ENCODE measurements at places on chromosomes 5 and 9.

- DNase-seq = no peak
These were observed 15.2 kb upstream of the OSMR start for GRCh38 chr5:38830521-38831051.

DNA sequence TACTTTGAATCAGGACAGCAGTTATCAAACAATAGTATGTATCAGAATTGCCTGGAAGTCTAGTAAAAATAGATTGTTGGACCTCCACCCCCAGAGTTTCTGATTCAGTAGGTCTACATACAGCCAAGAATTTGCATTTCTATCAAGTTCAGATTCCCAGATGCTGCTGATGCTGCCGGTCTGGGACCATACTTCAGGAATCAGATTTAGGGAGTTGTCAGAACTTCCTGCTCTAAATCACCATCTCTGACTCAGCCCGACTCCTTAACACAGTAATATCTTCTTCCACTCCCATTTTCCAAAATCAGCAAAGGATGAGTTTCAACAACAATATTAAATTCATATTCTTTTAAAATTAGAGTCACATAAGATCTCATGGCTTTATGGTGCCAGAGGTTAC is 227.2 kb upstream of the TMEM161B start:
- no peak for DNase-seq

- DNase-seq = no peak
These were observed 13.9 kb upstream of the RARS1 start for GRCh38 chr5:168472329-168472728.

- no peak for DNase-seq
These were observed 4.5 kb downstream of the ROR2 start for GRCh38 chr9:91945277-91946085.

GRCh38 chr5:34494111-34494755 is 161.9 kb upstream of the RAI14 start:
- DNase-seq = no peak

DNA sequence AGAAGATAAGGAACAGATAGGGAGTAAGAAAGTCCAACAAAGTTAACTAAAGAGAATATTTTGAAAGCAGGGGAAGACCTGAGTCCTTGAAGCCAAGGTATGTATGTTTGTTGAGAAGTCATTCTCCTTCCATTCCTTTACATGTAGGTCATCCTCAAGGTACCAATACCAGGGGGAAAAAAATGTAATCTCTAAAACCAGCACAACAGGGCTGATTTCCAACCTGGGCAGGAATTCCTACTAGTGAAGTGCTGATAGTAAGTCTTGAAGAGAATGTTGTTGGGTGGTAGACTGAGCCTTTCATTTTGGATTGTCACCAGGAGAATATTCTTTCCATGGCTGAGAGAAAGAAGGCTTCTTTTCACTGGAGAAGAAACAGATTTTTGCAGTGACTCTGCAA is 117.1 kb upstream of the ZNF462 start:
- DNase-seq = no peak

GRCh38 chr5:27124590-27124989 is 86.2 kb upstream of the CDH9 start:
- no peak for DNase-seq

- DNase-seq = no peak
These were observed at the start of gene PCDHGC4 for GRCh38 chr5:141484641-141485311. Gene PCDHGC4, plus strand, starts transcription at chr5:141485030. Its CDS starts 144 bp downstream, at chr5:141485174.

DNA sequence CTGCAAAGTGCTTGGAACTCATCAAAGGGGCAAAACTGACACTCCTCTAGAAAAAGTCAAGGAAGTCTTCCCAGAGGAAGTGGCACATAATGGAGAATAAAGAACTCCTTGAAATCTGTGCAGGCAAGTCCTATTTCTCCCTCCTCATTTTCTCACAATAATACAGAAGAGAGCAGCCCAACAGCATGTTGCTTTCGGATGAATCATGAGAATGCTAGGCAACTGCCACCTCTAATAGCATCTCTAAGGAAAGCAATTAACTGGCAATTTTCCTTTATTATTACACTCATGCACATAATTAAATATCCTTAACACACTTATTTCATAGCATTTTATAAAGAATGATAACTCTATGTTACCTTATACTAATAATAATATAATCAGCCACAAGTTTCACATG is 122.2 kb upstream of the PTGER4 start:
- no peak for DNase-seq

GRCh38 chr5:24737163-24737562 is 92.4 kb upstream of the CDH10 start:
- DNase-seq = no peak

- DNase-seq = no peak
These were observed 996.0 kb upstream of the ARRDC3 start for GRCh38 chr5:92378966-92379611.

DNA sequence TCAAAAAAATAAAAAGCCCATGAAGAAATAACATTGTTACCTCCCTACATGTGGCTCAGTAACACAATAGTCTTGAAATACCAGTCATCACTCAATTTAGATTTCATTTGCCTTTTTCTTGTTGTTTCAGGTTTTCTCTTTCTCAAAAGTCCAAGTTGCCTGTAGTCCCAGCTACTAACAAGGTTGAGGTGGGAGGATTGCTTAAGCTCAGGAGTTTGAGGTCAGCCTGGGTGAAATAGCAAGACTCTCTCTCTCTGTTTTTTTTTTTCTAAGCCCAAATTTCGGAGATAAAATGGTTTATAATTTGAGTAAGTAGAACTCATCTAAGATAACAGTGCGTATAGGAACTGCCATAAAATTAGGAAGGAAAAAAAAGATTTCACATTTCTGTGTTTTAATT is 17.5 kb upstream of the NDUFS4 start:
- DNase-seq = no peak

DNA sequence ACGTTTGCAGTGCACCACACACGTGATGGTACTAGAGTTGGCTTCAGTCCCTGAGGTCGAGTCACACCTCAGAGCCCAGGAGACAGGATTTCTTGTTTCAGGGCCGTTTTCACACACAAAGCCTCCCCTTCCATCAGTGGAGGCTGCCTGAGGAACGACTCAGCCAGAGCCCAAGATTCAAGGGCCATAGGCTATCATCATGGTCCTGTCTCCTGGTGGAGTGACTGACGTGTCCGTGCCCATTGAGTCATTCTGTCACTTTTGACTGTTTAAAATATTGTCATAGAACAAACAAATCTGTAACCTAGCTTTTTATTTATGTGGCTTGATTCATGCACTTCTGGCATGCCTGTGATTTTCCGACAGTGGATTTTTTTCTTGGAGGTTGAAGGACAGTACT is 28.3 kb downstream of the CAMK2A start:
- DNase-seq = no peak

DNA sequence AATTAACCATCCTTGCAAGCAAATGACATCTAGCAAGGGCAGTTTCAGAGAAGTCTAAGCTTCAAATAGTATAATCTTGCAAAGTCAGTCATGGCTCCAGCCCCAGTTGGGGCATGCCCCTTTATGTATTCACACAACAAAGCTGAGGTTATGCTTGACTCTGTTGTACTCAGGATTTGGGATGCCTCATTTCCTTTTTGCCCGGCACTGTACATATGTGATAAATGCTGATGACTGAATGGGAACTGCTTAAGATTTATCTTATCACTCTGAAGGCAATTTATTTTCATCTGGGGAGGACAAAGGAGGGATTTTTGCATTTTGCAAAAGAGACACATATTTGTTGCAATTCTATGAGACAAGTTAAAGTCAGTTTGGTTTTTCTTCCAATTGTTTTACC is 219.2 kb downstream of the TRPM3 start:
- DNase-seq = no peak

DNA sequence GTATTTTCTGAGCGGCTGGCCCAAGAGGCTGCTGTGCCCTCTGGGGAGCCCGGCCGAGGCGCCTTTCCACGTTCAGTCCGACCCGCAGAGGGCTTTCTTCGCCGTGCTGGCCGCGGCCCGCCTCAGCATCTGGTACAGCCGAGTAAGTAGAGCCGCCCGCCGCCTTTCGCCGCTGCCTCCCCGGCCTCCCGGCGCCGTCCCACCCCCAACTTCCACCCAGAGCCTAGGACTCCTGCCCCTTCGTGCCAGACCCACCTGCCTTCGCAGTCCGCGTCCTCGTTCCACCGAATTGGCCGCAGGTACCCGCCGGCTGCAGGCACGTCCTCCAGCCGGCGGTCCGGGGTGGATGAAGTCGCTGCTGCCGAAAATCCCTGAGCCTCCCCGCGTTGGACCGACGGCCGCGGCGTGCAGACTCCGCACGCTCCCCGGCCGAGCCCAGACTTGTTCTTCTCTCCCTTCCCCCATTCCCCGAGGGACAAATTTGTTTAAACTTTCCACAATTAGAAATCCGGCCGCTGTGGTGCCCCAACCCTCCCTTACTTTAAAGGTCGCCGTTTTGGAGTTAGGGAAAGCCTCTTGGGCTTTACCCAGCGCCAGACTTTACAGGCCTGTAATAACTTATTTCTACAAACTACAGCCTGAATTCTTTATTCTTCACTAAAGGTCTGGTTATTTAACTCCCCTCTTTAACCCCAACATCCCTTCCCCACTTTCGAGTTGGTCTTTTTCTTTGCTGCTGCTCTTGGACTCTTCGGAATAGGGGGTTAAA is 589 bp downstream of the RIC1 start:
- peak; percentile 18 for DNase-seq

GRCh38 chr5:176789873-176790615 is 20.3 kb upstream of the UNC5A start:
- no peak for DNase-seq

GRCh38 chr5:132526974-132527564 is 16.3 kb downstream of the IL5 start:
- DNase-seq = no peak

DNA sequence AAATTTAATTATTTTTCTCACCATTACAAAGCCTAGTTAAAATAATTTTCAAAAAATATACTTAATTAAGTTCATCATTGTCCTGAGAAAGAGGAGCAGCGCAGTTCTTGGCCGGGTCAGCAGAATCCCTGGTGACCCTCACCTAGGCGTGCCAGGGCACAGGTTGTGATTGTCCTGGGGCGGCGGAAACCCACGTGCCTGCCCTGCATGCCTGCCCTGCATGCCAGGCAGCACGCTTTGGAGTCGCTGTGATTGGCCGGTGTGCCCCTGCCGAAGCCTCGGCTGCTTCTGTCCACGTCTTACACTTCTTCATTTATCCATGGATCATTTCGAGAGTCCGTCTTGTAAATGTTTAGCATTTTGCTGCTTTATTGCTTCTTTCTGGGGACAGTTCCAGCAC is 25.6 kb downstream of the SLC12A2 start:
- no peak for DNase-seq

DNA sequence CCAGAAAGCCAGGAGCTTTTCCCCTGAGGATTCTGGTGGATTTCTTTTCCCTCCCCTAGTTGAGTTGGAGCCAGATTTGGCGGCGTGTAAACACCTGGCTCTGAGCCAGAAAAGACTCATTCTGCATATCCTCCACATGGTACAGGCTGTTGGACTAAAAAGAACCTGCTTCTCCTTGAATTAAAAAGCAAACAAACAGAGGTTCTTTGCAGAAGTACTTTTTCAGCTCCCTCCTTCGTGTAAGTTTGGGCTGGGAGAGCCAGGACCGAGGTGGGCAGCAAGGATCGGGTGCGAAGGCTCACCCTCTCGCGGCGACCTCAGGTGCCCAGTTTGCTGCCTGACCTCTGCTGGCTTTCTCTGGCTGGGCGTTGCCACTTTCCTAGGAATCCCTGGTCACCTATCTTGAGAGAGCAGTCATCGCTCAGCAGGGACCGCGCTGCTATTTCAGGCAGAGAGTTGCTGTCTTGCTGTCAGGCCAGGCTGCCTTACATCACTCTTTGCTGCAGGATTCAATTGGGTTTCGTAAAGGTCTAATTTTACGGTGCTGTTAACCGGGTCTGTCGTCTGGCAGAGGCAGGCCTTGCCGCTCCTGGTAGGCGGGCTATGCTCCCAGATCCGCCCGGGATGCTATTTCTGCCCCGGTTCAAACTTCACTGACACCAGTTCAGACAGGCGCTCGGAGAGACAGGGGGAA is 3.2 kb downstream of the PAPPA start:
- no peak for DNase-seq

GRCh38 chr9:94824411-94824810 is 97.9 kb downstream of the AOPEP start:
- no peak for DNase-seq

DNA sequence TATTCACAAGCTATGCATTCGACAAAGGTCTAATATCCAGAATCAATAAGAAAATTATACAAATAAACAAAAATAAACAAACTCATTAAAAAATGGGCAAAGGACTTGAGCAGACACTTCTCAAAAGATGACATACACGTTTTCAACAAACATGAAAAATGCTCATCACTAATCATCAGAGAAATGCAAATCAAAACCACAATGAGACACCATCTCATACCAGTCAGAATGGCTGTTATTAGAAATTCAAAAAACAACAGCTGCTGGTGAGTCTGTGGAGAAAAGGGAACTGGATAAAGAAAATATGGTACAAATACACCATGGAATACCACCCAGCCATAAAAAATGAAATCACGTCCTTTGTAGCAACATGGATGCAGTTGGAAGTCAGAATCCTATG is 45.1 kb upstream of the PUM3 start:
- no peak for DNase-seq

Data from stimulated activated CD4-positive, alpha-beta T cell treated with anti-CD3 and anti-CD28 coated beads, Interleukin-1b, Interleukin-23, amount 100 ng/mL, for 24 hours (primary cell).